A549 treated with Mapracorat at 1 μM for 4 hours (cell line): ENCODE measurements at places on chromosomes 5 and 9. TPM values are rescaled to one million over a fixed set of nuclear protein-coding genes. Genes with fewer than 3 reads are reported as not detected.

CORO2A gene
- 1.0 to 1.6 TPM (median 1.3 TPM) in 5 replicates for total RNA-seq

MLANA gene
- not detected in 5 replicates for total RNA-seq

HSD17B3 gene
- total RNA-seq = not detected in 5 replicates

FBXL7 gene
- total RNA-seq = 1.2 to 1.5 TPM (median 1.5 TPM) in 5 replicates

F2RL2 gene
- total RNA-seq = 2.8 to 4.1 TPM (median 3.1 TPM) in 5 replicates

ANKRD34B gene
- 0.04 to 0.16 TPM (median 0.09 TPM) in 4 of 5 replicates, not detected in the other for total RNA-seq

SLC36A2 gene
- not detected in 5 replicates for total RNA-seq

LRRC19 gene
- total RNA-seq = not detected in 5 replicates

C5orf63 gene
- total RNA-seq = 2.3 to 4.7 TPM (median 3.9 TPM) in 5 replicates
